ENCODE measurements at places on chromosomes 3 and 15.

- no peak for DNase-seq
Observed at GRCh38 chr3:151553888-151554287, 93.0 kb upstream of the IGSF10 start.

- no peak for DNase-seq
Observed at GRCh38 chr3:72312339-72312738, 527.4 kb upstream of the PROK2 start.

DNA sequence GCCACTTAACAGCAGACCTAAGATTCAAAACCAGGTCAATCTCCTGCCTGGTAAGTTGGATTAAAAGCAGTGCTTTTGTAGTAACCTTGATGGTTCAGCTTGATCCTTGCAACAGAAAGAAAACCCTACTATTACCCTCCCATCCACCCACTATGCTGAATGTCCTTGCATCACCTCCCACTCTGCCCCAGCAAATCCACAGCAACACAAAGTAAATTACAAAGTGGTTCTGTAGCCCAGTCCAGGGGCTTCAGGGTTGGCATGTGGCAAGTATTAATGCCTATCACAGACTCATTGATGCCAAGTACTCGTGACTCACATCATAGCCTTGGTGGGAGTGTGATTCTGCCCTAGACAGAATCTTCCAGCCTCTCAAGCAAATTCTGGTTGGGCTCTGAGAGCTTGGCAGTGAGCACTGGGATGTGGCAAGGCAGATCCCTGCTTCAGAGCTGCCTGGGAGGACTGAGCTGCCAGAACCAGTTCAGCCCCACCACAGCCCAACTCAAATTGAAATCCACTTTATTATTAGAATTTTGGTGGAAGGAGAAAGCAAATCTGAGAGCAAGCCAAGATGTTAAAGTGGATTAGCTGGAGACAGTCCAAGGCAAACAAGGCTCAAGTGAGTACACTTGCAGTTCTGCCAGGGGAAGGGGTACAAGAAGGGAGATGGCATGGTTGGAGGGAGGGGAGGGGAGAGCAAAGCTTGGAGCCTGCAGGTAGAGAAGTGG, 225.8 kb upstream of the UMPS start:
- DNase-seq: peak; percentile 66

DNA sequence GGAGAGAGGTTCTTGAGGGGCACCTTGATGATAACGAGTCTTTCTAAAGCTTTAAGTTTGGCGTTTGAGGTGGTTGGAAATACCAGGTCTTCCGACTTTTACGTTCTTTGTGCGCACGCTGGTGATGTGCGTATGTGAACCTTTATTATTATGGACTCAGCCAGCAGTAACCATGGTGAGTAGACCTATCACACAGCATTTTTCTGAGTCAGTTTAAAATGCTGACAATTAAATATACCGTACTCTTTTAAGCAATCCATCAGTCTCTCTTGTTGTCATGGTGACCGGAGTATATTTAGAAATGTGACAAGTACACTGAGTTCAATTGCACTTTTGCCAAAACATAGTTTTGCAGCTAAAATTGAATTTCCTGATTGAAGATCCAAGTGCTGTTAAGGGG, 172.2 kb downstream of the LPP start:
- no peak for DNase-seq

- DNase-seq: no peak
Observed at GRCh38 chr3:70281663-70282062, 30.8 kb downstream of the MDFIC2 start.

DNA sequence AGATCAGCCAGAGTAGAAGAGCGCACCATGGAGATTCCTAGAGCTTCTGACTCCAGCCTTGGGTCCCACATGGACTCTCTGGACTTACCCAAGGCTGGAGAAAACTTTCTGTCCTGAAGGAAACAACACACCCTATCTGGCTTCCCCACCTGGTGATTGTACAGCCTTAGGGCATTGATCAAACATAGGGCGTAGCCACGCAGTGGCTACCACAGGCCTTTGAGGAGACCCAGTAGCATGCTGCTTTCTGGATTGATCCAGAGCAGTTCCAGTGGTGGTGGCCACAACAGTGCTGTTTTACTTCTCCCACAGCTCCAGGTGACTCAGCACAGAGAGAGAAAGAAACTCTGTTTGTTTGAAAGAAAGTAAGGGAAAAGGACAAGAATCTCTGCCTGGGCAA, 23.5 kb downstream of the PYDC2 start:
- DNase-seq: no peak

All from upper lobe of right lung (tissue), 1 donor.